ENCODE measurements at places on chromosomes 1 and 21.

- no peak for DNase-seq
Measured at GRCh38 chr1:186985889-186986491, 157.2 kb downstream of the PLA2G4A start.

DNA sequence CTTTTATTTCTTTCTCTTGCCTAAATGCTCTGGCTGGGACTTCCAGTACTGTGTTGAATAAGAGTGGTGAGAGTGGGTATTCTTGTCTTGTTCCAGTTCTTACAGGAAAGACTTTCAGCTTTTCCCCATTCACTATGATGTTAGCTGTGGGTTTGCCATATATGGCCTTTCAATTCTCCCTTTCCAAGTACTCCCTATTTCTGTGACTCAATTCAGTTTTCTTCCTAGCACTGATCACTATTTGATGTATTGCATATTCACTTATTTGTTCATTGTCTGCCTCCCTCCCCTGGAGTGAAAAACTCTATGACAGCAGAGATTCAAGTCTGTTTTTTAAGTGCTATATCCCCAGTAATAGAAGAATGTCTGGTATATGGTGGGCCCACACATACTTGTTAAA, 618.2 kb upstream of the CAMK1G start:
- DNase-seq: no peak

DNA sequence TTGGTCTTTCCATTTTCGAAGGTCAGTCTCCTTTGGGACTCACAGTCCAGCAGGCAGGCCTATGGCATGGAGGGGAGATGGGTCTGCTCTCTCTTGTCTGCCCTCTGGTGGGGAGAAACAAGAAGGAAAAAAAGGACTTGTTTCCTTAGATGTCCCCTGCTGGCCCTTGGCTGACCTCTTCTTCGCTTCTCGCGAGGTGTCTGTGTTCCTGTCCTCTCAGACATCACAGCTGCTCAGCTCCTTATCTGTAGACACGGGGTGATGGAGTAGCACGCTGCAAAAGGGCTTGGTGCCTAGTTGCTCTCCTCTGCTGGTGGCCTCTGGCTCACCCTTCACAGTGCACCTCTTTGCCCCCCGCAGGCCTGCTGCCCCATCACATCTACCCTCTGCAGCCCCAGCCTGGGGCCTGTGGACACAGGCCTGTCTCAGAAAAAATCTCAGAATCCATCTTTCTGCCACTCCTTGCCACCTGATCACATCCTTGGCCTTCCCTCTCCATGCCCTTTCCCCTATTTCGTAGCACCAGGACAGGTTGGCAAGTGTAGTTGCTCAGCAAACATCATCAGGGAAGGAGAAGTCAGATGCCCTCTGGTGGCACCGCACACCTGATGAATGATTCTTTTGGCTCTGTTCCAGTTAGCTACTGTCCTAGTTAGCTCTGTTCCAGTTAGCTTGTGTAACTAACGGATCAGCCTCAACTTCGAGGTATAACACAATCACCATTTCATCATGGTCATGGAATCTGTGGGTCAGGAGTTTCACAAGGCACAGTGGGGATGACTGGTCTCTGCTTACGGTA, 18.7 kb upstream of the AK2 start:
- no peak for DNase-seq

DNA sequence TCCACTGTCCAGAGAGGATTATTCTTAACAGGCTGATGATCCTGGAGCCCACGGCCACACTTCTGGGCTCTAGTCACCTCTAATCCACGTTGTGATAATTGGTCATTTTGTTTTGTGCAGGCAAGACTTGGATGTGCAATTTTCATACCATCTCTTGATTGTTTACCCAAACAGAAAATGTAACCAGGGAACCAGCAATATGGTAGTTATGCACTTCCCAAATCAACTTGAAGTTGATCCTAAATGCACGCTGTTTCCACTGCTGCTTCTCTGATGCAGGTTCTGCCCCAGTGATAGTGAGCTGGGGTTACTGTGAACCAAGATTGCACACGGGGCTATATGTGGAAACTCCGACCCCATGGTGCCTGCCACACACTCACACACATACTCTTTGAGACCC, 14.7 kb upstream of the KCNJ15 start:
- no peak for DNase-seq

- no peak for DNase-seq
Measured at GRCh38 chr1:208185801-208186231, 58.4 kb downstream of the PLXNA2 start.

DNA sequence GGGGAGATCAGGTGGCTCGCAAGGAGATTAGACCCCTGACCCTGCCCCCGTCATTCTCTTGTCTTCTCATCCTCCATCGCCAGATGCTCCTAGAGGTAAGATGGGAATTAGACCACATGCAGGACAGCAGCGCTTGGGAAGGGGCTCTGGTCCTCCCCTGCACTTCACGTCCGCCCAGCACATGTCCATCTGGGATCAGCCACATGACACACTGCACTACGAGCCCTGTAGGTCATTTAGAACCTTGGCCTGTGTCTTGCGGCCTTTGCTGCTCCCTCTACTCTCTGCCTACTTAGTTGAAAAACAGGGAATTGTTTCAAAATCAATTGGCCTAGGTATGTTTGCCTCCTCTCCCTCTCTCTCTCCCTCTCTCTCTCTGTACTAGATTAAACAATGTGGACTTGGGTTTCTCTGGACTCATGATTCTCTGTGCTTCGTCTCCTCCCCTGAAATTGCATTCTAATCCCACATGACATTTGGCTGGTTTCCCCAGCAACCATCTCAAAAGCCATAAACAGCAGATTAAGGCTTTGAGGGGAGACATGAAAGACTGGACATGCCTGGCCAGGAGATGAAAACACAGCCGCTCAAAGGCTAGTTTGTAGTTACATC, 3.8 kb upstream of the NCMAP start:
- DNase-seq: no peak

DNA sequence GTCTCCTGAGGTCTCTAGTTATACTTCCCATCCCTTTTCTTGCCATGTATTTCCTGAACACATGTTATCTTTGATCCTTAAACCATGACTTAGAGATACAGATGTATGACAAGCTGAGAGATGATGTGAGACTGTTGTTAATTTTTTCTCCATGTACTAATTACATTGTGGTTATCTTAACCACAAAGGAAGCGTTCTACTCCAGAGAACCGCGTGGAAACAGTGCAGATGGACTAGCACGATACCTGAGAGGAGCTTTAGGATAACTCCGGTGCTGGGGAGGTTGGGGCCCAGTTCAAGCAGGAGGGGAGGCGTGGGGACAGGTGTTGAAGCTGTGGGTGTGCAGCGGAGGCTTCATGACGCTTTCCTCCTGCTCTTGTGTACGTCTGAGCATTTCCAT, 17.5 kb downstream of the PDE9A start:
- no peak for DNase-seq

- no peak for DNase-seq
Measured at GRCh38 chr21:46151261-46151988, 4.0 kb downstream of the FTCD start.

DNA sequence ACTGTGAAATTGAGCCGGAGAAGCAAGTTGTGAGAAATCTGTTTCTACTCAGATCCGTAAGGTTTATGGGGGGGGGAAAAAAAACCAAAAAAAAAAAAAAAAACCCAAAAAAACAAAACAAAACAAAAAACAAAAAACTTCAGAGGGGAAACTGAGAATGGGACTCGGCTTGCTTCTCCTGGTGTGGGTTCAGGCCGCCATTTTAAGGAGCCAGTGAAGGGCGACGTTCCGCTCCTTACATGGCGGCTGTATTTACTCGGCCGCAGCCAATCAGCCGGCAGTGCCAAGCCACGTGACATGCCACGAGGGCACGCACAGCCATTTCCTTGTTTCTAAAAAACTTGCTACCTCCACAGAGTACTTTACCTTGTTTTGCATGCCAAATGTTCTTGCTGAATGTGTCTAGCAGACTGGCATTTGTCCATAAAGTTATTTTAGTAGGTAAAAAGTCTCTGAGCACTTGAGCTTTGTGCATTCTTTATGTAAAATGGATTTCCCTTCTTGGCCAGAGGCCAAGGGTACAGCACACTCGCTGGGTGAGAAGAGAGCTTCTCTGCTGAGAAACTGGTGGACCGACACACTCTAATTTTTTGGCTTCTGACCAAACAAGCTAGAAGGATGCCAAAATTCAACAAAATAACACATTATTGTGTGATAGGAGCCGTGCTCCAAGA, 101.8 kb downstream of the NFIA start:
- DNase-seq: no peak

DNA sequence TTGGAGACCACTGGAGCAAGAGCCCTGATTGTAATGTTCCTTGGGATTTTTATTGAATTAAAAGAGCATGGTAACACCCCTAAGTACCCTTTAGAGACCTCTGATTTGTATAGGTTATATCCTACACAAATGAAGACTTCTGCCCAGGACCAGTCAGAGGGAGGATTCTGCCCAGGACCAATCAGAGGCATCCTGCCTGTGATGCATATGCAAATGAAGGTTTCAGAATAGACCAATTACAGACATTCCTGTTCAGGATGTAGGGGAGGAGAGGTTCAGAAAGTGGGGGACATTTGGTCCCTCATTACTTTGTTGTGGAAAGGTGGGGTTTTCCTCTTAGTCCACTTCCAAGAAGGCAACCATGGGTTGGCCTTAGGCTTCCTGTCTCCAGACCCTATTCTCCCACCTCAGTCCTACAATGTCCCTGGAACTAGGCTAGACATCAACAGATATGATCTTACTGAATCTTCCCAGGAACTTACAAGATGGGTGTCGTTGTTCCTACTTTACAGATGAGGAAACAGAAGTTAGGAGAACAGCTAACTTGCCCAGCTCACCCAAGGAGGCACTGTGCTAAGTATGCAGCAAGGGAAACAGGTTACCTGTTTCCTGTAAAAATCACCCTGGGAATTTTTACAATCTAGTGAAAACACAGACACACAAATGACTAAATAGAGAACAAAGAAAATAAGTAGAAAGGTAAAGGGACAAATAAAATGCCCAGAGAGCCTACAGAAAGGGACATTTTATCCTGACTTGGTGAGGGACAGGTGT, 36.8 kb upstream of the SFPQ start:
- DNase-seq: no peak

DNA sequence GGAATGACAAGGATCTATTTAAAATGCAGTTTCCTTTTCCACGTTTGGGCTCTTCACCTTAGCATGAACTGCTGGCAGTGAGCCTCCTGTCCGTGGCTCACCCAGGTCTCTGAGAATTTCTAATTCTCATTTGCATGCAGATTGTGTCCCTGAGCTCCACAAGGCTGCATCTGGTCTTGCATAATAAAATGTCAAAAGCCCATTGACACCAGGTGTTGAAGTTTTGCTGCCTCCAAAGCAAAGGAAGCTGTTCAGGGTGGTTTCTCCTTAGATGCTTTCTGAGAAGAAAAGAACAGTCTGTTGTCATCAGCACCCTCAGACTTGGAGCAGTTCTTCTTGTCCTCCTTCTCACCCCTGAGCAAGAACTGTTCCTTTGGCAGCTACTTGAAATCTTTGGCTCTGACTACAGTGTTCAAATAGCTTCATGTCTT, 433.1 kb upstream of the KAZN start:
- DNase-seq: no peak

DNA sequence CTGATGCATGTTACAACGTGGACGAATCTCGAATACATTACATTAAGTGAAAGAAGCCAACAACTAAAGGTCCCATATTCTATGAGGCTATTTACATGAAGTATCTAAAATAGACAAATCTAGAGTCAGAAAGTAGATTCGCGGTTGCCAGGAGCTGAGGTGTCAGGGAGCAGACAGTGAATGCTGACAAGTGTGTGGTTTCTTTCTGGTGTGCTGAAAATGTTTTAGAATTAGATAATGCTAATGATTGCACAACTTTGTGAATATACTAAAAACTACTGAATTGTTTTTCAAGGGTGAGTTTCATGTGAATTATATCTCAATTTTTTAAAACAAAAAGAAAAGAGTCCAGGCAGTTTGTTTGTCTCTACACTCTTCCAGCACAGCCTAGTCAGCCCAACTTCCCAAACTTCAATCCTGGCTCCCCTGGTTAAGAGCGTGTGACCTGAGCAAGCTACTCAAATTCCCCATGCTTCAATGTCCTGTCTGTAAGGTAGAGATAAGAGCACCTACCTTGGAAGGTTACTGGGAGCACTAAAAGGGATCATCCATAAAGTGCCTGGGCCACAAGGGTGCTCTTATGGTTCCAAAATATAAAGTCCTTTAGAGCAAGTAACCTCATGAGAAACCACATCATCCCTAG, 20.9 kb downstream of the HLCS start:
- DNase-seq: no peak

- no peak for DNase-seq
Measured at GRCh38 chr1:246214708-246215509, 292.2 kb downstream of the SMYD3 start.

Data from effector memory CD4-positive, alpha-beta T cell (primary cell).